Mucosa of gallbladder (tissue), 1 donor: ENCODE measurements at places on chromosomes 3 and 15. TPM values are rescaled to one million over a fixed set of nuclear protein-coding genes. Genes with fewer than 3 reads are reported as not detected.

GRCh38 chr3:65596571-65597225 lies 442.0 kb downstream of the MAGI1 start:
- DNase-seq = no peak

DNA sequence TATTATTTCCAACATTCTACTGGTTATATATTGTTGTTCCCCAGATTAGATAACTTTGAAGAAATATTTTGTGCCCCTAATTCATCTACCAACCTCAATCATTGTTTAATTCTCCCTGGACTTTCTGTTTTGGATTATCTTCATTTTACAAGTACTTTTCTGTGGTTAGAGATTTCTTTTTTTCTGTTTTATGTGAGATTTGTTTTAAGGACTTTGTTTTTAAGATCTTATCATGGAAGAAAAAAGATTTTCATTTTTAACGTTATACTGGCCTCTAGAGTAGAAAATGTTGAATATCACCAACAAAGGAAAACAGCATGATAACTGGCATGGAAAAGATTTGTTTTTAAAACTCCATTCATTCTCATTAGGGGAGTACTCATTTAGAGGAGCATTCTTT lies 210.9 kb upstream of the KCNMB2 start:
- DNase-seq = no peak

DNA sequence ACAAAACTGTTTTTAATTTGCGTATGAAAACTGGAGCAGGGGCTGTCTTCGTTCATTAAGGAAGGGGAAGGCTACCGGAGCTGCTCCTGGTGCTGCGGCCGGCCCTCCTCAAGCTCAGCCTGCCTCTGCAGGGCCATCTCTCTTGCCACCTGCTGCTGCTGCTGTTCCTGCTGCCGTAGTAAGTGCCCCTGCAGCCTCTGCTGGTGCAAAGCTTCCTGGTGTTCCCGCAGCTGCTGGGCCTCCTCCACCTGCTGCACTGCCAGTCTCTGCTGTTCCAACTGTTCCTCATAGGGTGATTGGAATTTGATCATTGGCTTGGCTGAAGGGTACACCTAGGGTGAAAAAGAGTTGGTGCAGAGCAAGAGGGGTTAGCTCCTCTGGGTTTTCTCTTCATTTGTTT lies 66.0 kb downstream of the GOLIM4 start:
- DNase-seq = no peak

- DNase-seq = peak; percentile 17
Measured at GRCh38 chr3:6799264-6799915, 61.5 kb upstream of the GRM7 start.

GRCh38 chr15:43241100-43241499 lies 20.3 kb upstream of the EPB42 start:
- DNase-seq = peak; percentile 42

DNA sequence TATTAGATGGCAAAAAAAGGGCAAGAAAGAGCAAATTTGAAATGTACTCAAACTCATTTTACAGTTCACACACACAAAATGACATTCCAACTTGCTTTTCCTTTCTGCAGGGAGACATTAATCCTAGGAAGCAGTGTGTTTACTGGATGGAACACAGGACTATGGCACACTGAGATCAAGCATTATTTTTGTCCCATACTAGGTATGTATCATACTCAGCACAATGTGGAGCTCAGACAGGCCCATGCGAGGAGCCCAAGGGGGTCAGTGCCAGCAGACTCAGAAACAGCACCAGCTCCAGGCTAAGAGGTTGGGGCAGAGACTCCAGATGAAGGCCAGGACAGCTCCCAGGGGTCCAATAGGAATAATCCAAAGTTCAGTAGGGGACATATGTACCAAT lies 30.8 kb upstream of the SLC35G2 start:
- DNase-seq = no peak

GRCh38 chr3:42846685-42847522 lies 28.8 kb downstream of the CYP8B1 start:
- peak; percentile 40 for DNase-seq

Gene SLC9C1
- total RNA-seq = 0.46 TPM
